ENCODE measurements at places on chromosomes 3 and 15. TPM values are rescaled to one million over a fixed set of nuclear protein-coding genes. Genes with fewer than 3 reads are reported as not detected.

GRCh38 chr15:47685141-47685870, 32.0 kb upstream of the SEMA6D start:
- no peak for DNase-seq

GRCh38 chr3:13419505-13420044, 547 bp downstream of the NUP210 start:
- peak; percentile 21 for DNase-seq

CACNA2D2 gene
- 11.3 TPM for polyA plus RNA-seq

DNA sequence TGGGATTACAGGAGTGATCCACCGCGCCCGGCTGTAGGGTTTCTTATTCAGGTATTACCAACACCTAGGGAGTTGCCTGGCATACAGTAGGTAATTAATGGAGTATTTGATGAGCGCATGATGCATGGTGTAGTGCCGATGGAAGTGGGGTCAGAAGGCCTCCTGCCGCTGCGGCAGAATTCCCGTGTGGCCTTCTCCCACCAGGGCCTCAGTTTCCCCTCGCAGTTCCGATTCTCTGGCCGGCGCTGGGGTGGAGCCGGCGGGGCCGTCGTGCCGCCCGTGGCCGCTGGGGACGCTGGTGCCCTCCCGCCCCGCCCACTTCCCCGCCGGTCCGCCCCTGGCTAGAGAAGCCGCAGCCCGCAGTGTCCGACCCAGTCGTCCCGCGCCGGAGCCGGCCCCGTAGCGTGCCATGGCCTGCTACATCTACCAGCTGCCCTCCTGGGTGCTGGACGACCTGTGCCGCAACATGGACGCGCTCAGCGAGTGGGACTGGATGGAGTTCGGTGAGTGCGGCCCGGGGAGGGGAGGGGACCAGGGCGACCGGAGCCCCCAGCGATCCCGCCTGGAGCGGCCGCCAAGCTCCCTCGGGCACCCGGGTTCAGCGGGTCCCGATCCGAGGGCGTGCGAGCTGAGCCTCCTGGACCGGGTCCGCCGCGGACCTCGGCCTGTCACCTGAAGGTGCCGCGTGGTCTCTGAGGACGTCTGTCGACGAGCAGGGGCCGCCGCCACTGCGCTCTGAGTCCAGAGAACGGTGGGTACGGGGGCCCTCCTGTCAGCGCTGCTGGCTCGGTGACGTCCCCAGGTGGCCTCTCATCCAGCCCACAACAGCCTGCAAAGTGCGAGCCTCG, at the start of gene IRAK2:
Gene IRAK2, plus strand, starts transcription at position 374 of the 848 bp plus-strand sequence. Its CDS starts 36 bp downstream, at position 410.
- DNase-seq = no peak

CPLX3 gene
- 0.05 TPM for polyA plus RNA-seq

MYO5C gene
- 21.2 TPM for polyA plus RNA-seq

GRCh38 chr15:81196576-81197254, at the start of gene IL16:
Gene IL16, plus strand, starts transcription at chr15:81196879. Its CDS starts 28,521 bp downstream, at chr15:81225400.
- no peak for DNase-seq

SIDT1 gene
- polyA plus RNA-seq = 1.9 TPM

DNA sequence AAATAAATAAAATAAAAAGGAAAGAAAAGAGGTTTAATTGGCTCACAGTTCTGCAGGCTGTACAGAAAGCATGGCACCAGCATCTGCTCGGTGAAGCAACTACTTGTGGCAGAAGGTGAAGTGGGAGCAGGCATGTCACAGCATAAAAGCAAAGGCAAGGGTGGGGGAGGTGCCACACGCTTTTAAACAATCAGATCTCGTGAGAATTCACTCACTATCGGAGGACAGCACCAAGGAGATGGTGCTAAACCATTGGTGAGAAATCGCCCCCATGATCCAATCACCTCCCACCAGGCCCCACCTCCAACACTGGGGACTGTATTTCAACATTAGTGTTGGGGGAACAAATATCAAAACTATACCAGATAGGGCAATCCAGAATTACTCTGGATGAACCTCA, 15.3 kb downstream of the SCG3 start:
- no peak for DNase-seq

Measured in right lung (tissue), 10 donors.